ENCODE measurements at places on chromosomes 3 and 15. TPM values are rescaled to one million over a fixed set of nuclear protein-coding genes. Genes with fewer than 3 reads are reported as not detected.

Gene CPN2
- 0.16 TPM for total RNA-seq

Gene C3orf85
- not detected for total RNA-seq

Gene DUOXA1
- total RNA-seq = 1.8 TPM

Gene GOLGA8T
- total RNA-seq = not detected

Gene SLCO2A1
- total RNA-seq = 40.1 TPM

Gene PLA2G4E
- total RNA-seq = not detected

Gene CASR
- total RNA-seq = not detected

Gene ZPLD1
- not detected for total RNA-seq

Gene CHST14
- total RNA-seq = 10.9 TPM

Gene SLC2A2
- total RNA-seq = 0.26 TPM

Gene FEZF2
- total RNA-seq = not detected

Gene PRICKLE2
- 65.7 TPM for total RNA-seq

Gene LMAN1L
- total RNA-seq = not detected

Gene CLDN18
- total RNA-seq = not detected

Gene CYP1A1
- total RNA-seq = 65.0 TPM

Gene IL16
- 21.8 TPM for total RNA-seq

Gene VILL
- 4.3 TPM for total RNA-seq

Gene METTL6
- 12.1 TPM for total RNA-seq

Gene FOXB1
- not detected for total RNA-seq

Gene GOLGA6B
- not detected for total RNA-seq

Gene POLR2M
- total RNA-seq = 55.9 TPM

Gene ROPN1B
- not detected for total RNA-seq

Gene ZWILCH
- total RNA-seq = 4.4 TPM

Gene RAD51
- total RNA-seq = 0.32 TPM

Gene GPR149
- total RNA-seq = not detected

Gene FOXL2
- not detected for total RNA-seq

Gene ADCY5
- 107 TPM for total RNA-seq

Gene PP2D1
- total RNA-seq = not detected

Gene CFAP100
- total RNA-seq = not detected

Gene EPHB1
- 1.9 TPM for total RNA-seq

Gene CRYGS
- total RNA-seq = 3.1 TPM

Gene PCLAF
- 0.35 TPM for total RNA-seq

Gene ZNF710
- 11.5 TPM for total RNA-seq

Gene MESP2
- total RNA-seq = 0.96 TPM

Gene FRMD5
- 0.13 TPM for total RNA-seq

Gene CHL1
- total RNA-seq = 36.4 TPM

Gene FANCD2OS
- total RNA-seq = not detected

Gene GOLGA8S
- total RNA-seq = 0.26 TPM

Gene RTP3
- not detected for total RNA-seq

Gene NECTIN3
- 19.8 TPM for total RNA-seq

Gene ACAN
- 1.4 TPM for total RNA-seq

Gene SERINC4
- total RNA-seq = 0.22 TPM

Gene ACOX2
- total RNA-seq = 18.8 TPM

Gene FETUB
- not detected for total RNA-seq

Gene KBTBD13
- total RNA-seq = not detected

Gene NPAP1
- total RNA-seq = not detected

Gene SNTN
- total RNA-seq = not detected

Gene MASP1
- 3.2 TPM for total RNA-seq

Gene MANF
- 87.8 TPM for total RNA-seq

Gene ABHD6
- 22.3 TPM for total RNA-seq

Gene ITIH1
- not detected for total RNA-seq
